Effector memory CD8-positive, alpha-beta T cell (primary cell): ENCODE measurements at places on chromosomes 2 and 18.

- H3K27ac ChIP-seq = peak overlapping the region; percentile 14
- no peak for DNase-seq
- H3K27me3 ChIP-seq = no peaks in the 10 kb centered on the region
- peaks cover 10% of the 10 kb centered on the region for H3K4me1 ChIP-seq
These were observed 4.6 kb upstream of the SEH1L start for GRCh38 chr18:12943215-12943614.

DNA sequence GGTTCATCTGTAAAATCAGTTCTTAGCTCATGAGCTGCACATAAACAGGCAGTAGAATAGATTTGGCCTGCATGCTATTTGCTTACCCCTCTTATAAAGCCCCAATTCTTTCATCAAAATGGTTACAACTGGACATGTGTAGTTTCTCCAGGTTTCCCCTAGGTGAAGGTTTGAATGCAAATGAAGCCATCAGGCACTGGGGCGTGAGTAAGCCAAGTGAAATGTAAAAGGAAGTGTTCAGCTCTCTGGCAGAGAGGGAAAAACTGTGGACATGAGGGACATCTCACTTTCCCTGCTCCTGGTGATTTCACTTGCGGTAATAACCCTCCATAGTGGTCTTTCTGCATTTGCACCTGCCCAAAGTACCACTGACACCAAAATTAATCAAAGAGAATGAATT is 1402.3 kb upstream of the LRRTM1 start:
- H3K4me1 ChIP-seq = no peaks in the 10 kb centered on the region
- H3K27ac ChIP-seq = no peak overlapping the region
- no peaks in the 10 kb centered on the region for H3K27me3 ChIP-seq
- DNase-seq = no peak

DNA sequence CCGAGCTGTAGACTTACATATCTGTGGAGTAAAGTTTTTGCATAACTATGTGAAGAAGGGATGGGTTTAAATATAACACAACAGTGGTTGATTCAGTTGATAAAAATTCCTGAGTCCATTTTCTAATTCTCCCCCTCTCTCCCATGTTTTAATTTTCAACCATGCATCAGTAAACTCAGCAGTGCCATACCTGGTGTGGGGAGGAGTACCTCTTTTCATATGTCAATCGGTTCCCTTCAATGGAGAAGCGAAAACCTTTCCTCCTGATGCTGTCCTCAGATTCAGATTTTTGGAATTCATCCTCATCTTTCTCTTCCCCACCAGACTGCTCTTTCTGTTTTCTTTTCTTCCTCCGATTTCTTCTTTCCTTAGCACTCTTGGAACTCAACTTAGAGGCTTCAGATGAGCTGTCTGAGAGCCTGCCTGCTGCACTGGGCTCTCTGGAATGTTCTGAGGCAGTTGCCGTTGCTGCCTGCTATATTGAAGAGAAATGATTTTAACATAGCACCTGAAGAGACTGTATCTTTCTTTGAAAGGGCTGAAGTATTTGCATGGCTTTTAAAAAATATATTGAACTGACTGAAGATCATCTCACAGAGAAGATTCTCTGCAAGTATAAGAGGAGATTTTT is 82.9 kb downstream of the SCN1A start:
- H3K27me3 ChIP-seq = no peaks in the 10 kb centered on the region
- no peaks in the 10 kb centered on the region for H3K36me3 ChIP-seq
- DNase-seq = no peak
- H3K4me3 ChIP-seq = no peak overlapping the region
- H3K27ac ChIP-seq = no peak overlapping the region
- no peaks in the 10 kb centered on the region for H3K4me1 ChIP-seq

- no peaks in the 10 kb centered on the region for H3K27me3 ChIP-seq
- H3K4me1 ChIP-seq = peaks cover 27% of the 10 kb centered on the region
- no peaks in the 10 kb centered on the region for H3K36me3 ChIP-seq
- no peak overlapping the region for H3K4me3 ChIP-seq
These were observed 129.9 kb downstream of the NCOA1 start for GRCh38 chr2:24620936-24621335.

DNA sequence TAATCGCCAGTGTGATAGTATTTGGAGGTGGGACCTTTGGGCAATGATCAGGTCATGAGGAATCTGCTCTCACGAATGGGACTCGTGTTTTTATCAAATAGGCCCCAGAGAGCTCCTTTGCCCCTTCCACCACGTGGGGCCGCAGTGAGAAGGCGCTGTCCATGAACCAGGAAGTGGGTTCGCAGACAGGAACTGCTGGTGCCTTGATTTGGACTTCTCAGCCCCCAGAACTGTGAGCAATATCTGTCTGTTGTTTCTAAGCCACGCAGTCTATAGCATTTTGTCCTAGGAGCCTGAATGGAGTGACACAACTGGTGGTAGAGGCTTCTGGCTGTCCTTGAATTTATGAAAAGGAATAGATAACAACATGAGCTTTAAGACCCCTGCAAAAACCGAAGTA is 111.2 kb upstream of the HDAC4 start:
- peaks cover 11% of the 10 kb centered on the region for H3K27me3 ChIP-seq
- H3K27ac ChIP-seq = no peak overlapping the region
- H3K4me1 ChIP-seq = peaks cover 8% of the 10 kb centered on the region
- no peak for DNase-seq

- no peak overlapping the region for H3K27ac ChIP-seq
- DNase-seq = no peak
- no peaks in the 10 kb centered on the region for H3K36me3 ChIP-seq
These were observed 594.5 kb upstream of the CHAC2 start for GRCh38 chr2:53173091-53173490.

GRCh38 chr2:120465989-120466703 is 120.2 kb downstream of the INHBB start:
- no peak for DNase-seq
- H3K4me1 ChIP-seq = no peaks in the 10 kb centered on the region
- H3K27me3 ChIP-seq = peaks cover 66% of the 10 kb centered on the region
- H3K27ac ChIP-seq = no peak overlapping the region
- H3K36me3 ChIP-seq = peaks cover 3% of the 10 kb centered on the region
- no peak overlapping the region for H3K4me3 ChIP-seq

GRCh38 chr2:120262761-120263428 is 10.2 kb downstream of the RALB start:
- DNase-seq = no peak
- peaks cover 24% of the 10 kb centered on the region for H3K4me1 ChIP-seq
- H3K4me3 ChIP-seq = no peak overlapping the region

GRCh38 chr18:77359561-77360314 is 110.1 kb downstream of the GALR1 start:
- H3K36me3 ChIP-seq = peaks cover 3% of the 10 kb centered on the region
- H3K27me3 ChIP-seq = peaks cover 72% of the 10 kb centered on the region
- DNase-seq = no peak
- H3K4me1 ChIP-seq = peaks cover 3% of the 10 kb centered on the region
- no peak overlapping the region for H3K4me3 ChIP-seq
- H3K27ac ChIP-seq = no peak overlapping the region

GRCh38 chr2:175766880-175767279 is 235.2 kb downstream of the LNPK start:
- DNase-seq = no peak
- no peak overlapping the region for H3K4me3 ChIP-seq
- no peaks in the 10 kb centered on the region for H3K36me3 ChIP-seq
- H3K27me3 ChIP-seq = peaks cover 5% of the 10 kb centered on the region
- no peaks in the 10 kb centered on the region for H3K4me1 ChIP-seq
- H3K27ac ChIP-seq = no peak overlapping the region

- no peak for DNase-seq
- no peaks in the 10 kb centered on the region for H3K4me1 ChIP-seq
- no peaks in the 10 kb centered on the region for H3K27me3 ChIP-seq
- no peak overlapping the region for H3K27ac ChIP-seq
- H3K4me3 ChIP-seq = no peak overlapping the region
These were observed 51.9 kb downstream of the APLF start for GRCh38 chr2:68519236-68519635.

GRCh38 chr2:30155889-30156658 is 9.3 kb downstream of the YPEL5 start:
- H3K27ac ChIP-seq = peak overlapping the region; percentile 52
- DNase-seq = no peak
- no peaks in the 10 kb centered on the region for H3K27me3 ChIP-seq
- H3K4me3 ChIP-seq = no peak overlapping the region
- peaks cover 100% of the 10 kb centered on the region for H3K36me3 ChIP-seq
- peaks cover 37% of the 10 kb centered on the region for H3K4me1 ChIP-seq

GRCh38 chr2:209334188-209335017 is 89.4 kb upstream of the MAP2 start:
- H3K4me1 ChIP-seq = no peaks in the 10 kb centered on the region
- no peak overlapping the region for H3K4me3 ChIP-seq
- no peaks in the 10 kb centered on the region for H3K36me3 ChIP-seq
- no peaks in the 10 kb centered on the region for H3K27me3 ChIP-seq
- no peak for DNase-seq

DNA sequence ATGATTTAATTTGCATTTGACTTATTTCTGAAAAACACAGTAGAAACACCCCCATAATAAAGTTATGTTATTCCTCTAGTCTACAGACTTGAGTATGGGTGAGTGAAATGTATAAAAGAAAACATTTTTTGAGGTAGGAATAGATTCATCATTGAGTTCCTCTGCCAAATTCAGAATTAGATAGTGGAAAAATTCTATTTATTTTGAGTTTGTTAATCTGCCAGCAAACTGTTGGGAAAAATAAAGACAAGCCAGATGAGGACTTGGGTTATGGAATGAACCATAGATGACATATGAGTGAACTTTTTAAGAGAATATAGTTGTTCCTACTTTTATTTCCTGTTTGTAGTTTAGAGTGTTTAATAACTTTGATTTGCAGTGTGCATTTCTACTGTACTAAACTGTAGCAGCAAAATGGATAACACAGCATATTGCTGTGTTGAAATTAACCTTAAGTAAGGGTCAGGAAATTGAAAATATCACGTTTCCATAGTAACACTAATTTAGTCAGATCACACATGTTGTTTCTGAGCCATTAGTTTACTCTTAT is 35.6 kb upstream of the PNPT1 start:
- peaks cover 11% of the 10 kb centered on the region for H3K27me3 ChIP-seq
- DNase-seq = no peak
- no peaks in the 10 kb centered on the region for H3K36me3 ChIP-seq
- H3K4me3 ChIP-seq = no peak overlapping the region
- H3K4me1 ChIP-seq = no peaks in the 10 kb centered on the region

DNA sequence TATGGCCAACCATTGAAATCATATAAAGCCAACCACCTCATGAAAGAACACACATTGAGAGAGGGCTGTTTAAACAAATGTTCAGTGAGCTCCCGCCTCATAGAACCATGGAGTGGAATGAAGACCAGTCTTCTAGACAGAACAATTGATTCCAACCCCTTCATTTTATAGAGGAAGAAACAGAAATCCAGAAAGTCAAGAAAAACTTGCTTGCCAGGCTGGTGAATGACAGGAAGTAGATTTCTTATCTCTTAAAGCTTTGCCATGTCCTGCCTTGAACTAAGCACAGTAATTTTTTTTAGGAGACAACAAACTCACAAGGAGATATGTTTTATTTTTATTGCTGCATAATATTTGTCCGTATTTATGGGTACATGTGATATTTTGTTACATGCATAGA is 16.5 kb upstream of the NRP2 start:
- H3K4me3 ChIP-seq = no peak overlapping the region
- DNase-seq = no peak
- no peaks in the 10 kb centered on the region for H3K36me3 ChIP-seq
- peaks cover 28% of the 10 kb centered on the region for H3K27me3 ChIP-seq

DNA sequence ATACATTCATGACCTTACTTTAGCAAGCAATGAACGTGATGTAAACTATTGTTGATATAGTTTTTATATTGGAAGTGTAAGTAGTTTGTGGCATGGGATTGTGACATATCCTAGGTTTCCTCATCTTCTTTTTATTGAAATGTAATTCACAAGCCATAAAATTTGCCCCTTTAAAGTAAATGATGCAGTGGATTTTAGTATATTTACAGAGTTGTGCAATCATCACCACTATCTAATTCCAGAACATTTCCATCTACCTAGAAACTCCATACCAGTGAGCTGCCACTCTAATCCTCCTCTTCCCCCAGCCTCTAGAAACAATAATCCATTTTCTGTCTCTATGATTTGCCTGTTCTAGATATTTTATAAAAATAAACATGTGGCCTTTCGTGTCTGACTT is 10.7 kb upstream of the CASP10 start:
- H3K27me3 ChIP-seq = no peaks in the 10 kb centered on the region
- no peak overlapping the region for H3K4me3 ChIP-seq
- no peak overlapping the region for H3K27ac ChIP-seq
- peaks cover 4% of the 10 kb centered on the region for H3K36me3 ChIP-seq

DNA sequence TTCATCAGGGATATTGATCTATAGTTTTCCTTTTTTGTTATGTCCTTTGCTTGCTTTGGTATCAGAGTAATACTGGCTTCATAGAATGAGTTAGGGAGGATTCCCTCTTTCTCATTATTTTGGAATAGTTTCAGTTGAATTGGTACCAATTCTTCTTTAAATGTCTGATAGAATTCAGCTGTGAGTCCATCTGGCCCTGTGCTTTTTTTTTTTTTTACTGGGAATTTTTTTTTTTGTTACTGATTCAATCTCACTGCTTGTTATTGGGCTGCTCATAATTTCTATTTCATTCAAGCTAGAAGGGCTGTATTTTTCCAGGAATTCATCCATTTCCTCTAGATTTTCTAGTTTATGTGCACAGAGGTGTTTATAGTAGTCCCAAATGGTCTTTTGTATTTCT is 103.9 kb downstream of the RND3 start:
- H3K27ac ChIP-seq = no peak overlapping the region
- H3K27me3 ChIP-seq = no peaks in the 10 kb centered on the region
- H3K4me3 ChIP-seq = no peak overlapping the region
- no peak for DNase-seq
- H3K4me1 ChIP-seq = no peaks in the 10 kb centered on the region

GRCh38 chr2:107556038-107556627 is 270.6 kb upstream of the RGPD4 start:
- no peak overlapping the region for H3K4me3 ChIP-seq
- H3K36me3 ChIP-seq = no peaks in the 10 kb centered on the region
- H3K27ac ChIP-seq = no peak overlapping the region
- no peaks in the 10 kb centered on the region for H3K4me1 ChIP-seq
- no peak for DNase-seq

DNA sequence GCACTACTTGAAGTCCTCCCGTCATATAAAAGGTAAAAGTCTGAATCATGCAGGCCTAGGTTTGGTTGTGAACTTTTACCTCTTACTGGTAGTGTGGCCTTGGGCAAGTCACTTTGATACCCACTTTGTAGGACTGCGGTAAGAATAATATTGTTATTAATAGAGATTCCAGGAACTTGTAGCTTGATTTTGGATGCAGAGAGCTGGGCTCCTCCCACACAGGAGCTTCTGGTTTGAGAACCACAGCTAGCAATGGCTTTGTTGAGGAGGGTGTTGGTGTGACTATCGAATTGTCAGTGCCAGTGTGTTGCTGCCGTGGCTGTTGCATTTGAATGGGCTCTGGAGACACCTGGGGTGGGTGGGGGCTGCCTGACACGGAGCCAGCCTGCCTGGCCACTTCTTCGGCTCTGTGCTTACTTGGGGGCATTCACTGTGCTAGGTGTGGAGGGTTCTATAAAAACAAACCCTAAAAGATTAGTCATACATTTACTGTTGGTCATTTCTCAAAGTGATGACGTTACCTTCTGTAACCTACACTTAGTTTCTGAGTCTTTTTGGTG is 38.5 kb downstream of the ASAP2 start:
- H3K36me3 ChIP-seq = no peaks in the 10 kb centered on the region
- H3K27ac ChIP-seq = no peak overlapping the region
- peaks cover 4% of the 10 kb centered on the region for H3K4me1 ChIP-seq
- DNase-seq = no peak
